ENCODE measurements at places on chromosomes 4 and X. TPM values are rescaled to one million over a fixed set of nuclear protein-coding genes. Genes with fewer than 3 reads are reported as not detected.

IL13RA2 gene
- total RNA-seq, result 4.9 TPM

PTTG2 gene
- not detected for total RNA-seq

DNA sequence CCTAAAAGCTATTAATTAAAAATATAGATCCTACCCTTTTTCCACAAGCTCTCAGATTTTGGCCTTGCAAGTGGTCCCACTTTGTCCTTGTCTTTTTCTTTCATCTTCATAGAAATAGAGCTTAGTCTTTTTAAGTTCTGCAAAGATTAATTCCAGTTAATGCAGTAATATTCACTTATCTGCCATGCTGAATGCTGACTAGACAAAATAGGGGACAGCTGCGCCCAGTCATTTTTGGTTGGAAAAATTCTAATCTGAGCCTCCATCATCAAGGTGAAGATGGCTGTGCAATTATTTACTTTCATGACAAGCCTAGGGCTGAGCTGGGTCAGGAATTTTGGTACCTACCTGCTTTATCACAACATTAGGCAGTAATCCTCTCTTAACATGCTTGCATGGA lies 241.3 kb upstream of the CXorf66 start:
- DNase-seq, result no peak

DNA sequence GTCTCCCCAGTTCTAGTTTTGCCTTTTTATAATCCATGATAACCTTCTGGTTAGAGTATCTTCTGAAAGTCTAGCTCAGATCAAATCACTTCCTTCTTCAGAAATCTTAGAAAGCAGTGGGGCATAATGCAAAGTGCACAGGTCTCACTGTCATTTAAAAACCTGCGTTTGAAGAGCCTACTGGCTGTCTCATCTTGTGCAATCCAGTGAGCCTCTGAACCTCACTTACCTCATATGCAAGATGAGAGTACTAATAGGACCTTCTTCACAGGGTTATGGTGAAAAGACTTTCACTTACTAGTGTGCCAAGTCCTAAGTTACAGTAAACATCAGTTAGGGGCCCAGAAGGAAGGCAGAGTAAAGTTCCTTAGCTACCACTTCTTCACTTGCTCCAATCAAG lies 131.4 kb downstream of the ENOX2 start:
- no peak for DNase-seq

Measured in frontal cortex (tissue), 4 donors.